Stimulated activated CD8-positive, alpha-beta memory T cell treated with anti-CD3 and anti-CD28 coated beads, Interleukin-2, amount 100 ng/mL, for 1 hour (primary cell): ENCODE measurements at places on chromosomes 7 and 10.

DNA sequence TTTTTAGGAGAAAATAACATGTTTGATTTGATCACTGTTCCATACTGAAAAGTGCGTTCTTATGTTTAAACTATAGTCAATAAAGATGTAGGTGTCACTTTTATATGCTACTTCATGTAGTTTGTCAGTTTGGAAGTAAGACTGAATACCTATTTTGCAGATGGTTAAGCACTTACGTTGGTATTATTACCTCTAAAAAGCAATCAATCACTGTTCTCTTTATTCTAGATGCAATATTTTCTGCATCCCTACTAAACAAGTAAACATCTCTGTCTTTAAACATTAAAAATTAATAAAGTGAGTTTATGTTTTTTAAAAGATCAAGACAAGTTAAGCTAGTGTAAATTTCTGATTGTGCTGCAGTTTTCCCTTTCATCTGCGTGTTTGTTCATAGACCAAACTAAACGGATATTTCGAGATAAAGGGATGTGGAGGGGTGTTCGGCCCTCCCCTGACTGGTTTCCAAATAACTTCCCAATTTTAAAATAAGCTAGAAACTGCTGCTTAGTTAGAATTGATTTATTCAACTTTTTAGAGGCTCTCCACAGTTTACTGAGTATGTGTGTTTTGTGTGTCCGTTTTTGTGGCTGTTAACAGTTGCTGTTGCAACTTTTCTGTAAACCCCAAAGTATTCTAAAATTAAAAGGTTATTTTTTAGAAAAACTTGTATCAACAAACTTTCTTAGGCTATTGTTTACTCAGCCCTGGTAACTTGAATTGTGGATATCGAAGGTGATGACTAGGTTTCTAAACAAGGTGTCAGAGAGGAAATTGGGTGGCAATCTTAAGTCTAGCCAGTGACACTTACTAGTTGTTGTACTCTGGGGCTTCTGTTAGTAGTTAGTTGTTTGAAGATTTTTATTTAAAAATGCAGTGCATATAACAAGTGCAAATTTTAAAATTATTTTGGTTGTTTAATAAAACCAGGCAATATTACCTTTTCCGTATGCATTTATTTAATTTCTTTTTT is 974 bp downstream of the KIF11 start:
- no peak for DNase-seq

DNA sequence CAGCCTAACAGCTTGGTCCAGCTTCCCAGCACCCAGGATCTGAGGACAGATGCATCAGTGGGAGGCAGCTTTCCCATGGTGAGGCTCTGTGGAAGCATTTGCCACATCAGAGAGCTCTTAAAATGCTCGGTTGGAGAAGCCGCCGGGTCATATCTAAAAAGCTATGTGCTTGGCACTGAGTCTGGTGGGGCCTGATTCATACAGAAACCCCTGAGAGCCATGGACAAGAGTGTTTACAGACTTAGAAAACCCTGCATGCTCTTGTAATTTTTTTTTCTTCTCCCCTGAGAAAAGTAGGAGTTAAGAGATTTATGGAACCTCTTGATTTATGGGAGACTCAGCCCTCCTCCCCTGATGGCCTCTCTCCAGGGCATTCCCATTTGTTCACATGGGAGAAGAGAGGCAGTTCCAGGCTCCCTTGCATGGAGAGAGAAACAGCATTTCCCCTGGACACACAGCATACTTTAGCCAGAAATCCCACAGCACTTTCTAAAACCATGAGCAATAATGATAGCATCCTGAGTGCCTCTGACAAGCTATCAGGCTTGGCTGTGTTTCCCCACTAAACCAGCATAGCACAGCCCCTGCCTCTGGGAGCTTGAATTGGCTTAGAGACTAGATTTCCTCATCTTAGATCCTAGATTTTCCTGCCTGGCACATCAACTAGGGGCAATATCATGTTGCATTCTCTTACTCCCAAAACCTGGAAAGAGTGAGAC is 322.1 kb upstream of the AUTS2 start:
- no peak for DNase-seq

- DNase-seq, result no peak
These were observed 1.1 kb upstream of the DMTF1 start for GRCh38 chr7:87151002-87151728.

GRCh38 chr7:36137258-36137657 is 15.8 kb upstream of the EEPD1 start:
- no peak for DNase-seq

GRCh38 chr7:32881074-32881982 is 10.2 kb downstream of the KBTBD2 start:
- DNase-seq, result no peak

GRCh38 chr10:86662186-86663045 is 5.9 kb upstream of the LDB3 start:
- no peak for DNase-seq

GRCh38 chr10:87865241-87865881 is 1.9 kb downstream of the PTEN start:
- DNase-seq, result no peak

DNA sequence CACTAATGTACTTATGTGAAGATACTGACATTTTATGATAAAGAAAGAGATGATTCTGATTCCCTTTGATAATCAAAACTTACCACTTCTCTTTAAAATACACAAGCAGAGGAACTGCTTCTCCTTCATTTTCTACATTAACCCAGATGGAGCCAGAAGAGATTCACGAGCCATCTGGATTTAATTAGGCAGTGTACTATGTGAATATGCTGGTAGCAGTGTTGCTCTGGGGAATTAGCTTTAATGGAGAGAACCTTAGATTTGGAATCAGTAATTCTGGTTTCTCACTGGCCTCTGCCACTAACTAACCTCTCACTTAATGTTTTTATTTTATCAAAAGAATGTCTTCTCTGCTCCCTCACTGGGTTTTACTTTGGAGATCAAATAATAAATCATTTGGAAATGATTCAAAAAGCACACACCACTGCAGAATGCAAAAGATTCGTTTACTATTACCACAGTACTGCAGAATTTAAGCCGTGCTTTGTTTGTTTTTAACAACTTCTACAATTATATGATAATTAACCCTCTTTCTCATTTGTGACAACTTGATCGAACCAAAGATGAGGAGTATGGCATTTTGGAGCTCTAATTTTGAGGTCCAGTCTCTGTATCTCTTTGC is 77.5 kb upstream of the PHYHIPL start:
- no peak for DNase-seq

GRCh38 chr7:116421298-116421697 is 78.2 kb upstream of the CAV2 start:
- DNase-seq, result no peak

DNA sequence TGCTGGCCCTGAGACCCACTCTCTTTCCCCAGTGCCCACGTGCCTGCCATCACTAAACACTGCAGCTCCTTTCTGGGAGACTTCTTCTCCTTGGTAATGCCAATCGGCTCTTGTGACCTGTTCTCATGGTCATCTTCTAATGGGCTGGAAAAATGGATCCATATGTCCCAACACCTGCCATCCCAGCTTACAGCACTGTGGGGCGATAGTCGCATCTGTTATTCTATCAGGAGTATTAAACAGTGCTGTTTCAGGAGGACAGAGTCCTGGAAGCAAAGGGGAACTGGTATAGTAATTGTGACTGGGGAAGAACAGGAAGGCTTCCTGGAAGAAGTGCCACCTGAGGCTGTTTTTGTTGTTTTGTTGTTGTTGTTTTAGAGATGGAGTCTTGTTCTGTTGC is 411.2 kb downstream of the GLRX3 start:
- no peak for DNase-seq

DNA sequence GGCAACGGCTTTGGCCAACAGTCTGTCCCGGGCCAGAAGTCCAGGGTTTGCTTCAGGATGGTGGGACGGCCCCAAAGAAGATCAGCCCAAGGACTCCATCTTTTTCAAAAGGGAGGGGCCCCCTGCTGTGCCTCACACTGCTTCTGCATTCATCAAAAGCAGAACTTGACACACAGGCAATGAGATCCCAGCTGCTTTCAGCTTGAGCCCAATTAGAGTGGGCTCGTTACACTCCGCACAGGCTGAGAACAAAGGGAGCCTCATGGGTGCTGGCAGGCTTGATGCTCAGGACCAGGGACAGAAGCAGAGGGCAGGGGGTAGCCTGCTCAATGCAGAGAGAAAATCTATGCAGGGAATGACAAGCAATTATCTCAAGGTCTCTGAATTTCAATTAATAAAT is 45.5 kb downstream of the VOPP1 start:
- no peak for DNase-seq

GRCh38 chr7:117424090-117424829 is 3.0 kb downstream of the ASZ1 start:
- no peak for DNase-seq

GRCh38 chr10:70137135-70137534 is 4.5 kb upstream of the AIFM2 start:
- DNase-seq, result no peak

GRCh38 chr7:150781103-150781502 is 19.1 kb downstream of the TMEM176B start:
- DNase-seq, result no peak
